ENCODE measurements at places on chromosomes 6 and 20. TPM values are rescaled to one million over a fixed set of nuclear protein-coding genes. Genes with fewer than 3 reads are reported as not detected.

GRCh38 chr6:43334466-43335095, 26.0 kb upstream of the CRIP3 start:
- no peak for DNase-seq

GRCh38 chr6:159415540-159415939, 246.3 kb downstream of the FNDC1 start:
- no peak for DNase-seq

GRCh38 chr20:14757728-14758127, 420.3 kb upstream of the FLRT3 start:
- no peak for DNase-seq

DNA sequence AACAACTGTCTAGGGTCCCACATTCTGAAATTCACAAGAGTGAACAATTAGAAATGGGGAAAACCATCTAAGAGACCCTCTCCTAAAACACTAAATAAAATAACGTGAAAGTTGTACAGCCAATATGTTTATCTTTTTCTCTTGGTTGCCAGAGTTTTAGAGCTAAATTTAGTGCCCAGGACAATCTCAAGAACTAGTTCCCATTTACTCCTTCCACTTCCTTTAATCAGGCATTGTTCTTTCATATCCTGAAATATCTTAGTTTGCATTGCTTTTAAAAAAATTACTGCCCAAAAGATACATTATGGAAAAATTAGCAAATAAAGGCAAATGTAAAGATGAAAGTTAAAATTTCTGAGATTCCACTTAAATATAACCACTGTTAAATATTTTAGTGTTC, 33.1 kb upstream of the UBR2 start:
- DNase-seq, result no peak

GRCh38 chr20:42887281-42887680, 302.4 kb downstream of the PTPRT start:
- no peak for DNase-seq

GRCh38 chr6:152368751-152369624, 268.2 kb downstream of the SYNE1 start:
- no peak for DNase-seq

GRCh38 chr6:31114541-31114878, at the start of gene PSORS1C1:
PSORS1C1 (plus strand) TSS chr6:31114800; CDS start chr6:31129633, 14,833 bp downstream.
- no peak for DNase-seq

DNA sequence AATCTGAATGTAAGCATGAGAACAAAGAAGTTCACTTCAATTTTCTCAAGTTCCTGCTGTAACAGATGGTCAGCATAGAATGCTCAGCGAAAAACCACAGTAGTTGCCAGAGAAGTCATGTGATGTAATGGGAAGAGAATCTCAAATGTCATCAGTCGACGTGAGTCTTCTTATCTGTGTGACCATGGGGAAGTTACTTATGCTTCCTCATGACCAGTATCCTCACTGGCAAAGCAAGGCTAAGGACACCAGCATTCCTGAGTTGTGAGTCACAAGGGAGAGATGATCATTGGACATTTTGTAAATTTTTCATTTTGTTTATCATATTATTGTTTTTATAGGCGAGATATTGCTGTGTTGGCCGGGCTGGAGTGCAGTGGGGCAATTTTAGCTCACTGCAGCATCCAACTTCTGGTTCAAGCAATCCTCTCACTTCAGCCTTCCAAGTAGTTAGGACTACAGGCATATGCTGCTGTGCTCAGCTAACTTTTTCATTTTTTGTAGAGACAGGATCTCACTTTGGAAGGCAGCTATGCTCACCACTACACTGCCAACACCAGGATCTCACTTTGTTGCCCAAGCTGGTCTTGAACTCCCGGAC, 21.9 kb downstream of the SGK1 start:
- DNase-seq, result no peak

DNA sequence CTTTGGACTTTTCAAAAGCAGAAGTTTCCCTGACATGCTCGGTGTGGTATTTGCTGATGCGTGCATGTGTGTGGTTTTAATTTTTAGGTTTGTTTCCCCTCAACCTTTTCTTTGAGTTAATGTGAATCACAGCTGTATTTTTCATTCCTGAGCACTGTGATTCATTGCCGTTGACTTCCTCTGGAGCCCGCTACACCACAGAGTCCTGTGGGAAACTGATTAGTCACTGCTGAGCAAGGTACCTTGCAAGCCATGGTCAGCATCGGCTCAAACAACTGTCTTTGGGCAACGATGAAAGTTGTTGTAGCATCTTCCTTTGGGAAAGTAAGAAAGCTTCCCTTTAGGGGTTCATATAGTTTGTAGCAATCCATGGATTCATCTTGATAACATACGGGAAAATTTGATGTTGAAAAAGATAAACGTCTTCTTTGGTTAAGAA, 57.5 kb downstream of the RIN2 start:
- DNase-seq, result no peak

GRCh38 chr6:15909290-15910070, 219.4 kb upstream of the MYLIP start:
- no peak for DNase-seq

DNA sequence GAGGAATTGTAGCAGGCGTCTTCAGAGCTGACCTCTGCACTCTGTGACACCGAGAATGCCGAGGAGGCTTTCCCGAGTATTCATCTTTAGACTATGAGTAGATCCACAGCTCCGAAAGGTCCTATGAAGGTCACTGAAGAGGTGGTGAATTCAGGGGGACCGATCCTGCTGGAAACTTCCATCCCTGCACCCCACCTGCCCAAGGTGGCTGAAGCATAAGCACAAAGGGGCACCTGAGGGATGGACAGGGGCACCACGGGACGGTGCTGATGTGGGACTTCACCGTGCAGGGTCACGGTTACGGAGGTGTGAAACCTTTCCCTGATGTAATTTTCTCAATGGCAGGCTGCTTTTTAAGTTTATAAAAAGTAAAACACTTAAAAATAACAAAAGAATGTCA, 24.4 kb downstream of the DIDO1 start:
- DNase-seq, result no peak

- DNase-seq, result no peak
These were observed 556.5 kb downstream of the BMP2 start for GRCh38 chr20:7323957-7324356.

DNA sequence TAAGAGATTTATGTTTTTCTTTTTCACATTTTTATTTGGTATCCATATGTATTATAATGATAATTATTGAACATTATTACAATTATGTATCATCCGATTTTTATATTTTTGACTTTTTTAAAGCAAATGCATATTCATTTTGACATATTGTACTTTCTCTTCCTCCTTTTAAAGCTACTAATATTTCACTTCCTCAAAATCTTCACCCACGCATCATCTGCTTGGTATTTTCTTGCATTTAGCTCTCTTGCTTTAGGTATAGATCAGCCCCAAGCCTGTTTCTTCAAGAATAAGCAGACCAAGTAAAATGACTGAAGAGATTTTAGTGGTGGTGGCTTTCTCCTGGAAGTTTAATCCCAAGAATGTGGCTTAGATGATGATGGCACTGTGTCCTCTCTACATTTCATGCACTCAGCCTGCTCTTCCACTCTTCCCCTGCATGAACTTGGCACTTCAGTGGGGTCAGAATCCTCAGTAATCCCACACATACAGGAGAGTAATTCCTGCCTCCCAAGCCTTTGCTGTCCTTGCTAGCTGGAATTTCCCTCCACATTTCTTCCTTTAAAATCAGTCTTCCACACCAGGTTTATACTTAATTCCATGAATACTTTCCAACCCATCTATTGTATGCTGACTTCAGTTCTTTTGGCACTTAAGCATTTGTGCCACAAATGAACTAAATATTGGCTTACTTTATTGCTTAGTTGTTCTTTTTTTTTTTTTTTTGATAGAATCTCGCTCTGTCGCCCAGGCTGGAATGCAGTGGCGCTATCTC, 8.2 kb downstream of the NCOA7 start:
- no peak for DNase-seq

MUCL3 gene
- total RNA-seq, result not detected

PFDN4 gene
- 32.6 TPM for total RNA-seq

RSPO3 gene
- 2.1 TPM for total RNA-seq

WFDC8 gene
- not detected for total RNA-seq

KIF25 gene
- total RNA-seq, result not detected

RIMS1 gene
- 5.0 TPM for total RNA-seq

All from Peyer's patch (tissue), 4 donors.